ENCODE measurements at places on chromosomes 7 and 10.

DNA sequence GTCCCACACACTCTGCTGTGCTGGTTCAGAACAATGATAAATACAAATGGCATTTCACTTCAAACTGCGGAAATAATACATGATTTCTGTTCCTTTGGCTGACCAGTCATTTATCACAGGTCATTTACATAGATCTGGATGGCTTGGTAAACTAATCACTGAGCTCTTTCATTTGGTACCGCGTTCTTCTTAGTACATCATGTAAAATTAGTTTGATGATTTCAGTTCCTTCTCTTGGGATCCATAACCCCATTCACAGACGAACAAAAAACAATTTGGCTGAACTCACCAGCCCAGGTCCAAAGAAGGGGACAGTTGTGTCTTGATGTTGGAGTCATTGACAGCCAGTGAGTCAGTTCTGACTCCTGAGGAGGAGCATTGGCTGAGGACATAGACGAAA lies 689.8 kb downstream of the INHBA start:
- DNase-seq = no peak

- DNase-seq = no peak
These were observed 6.5 kb downstream of the INHBA start for GRCh38 chr7:41696323-41696916.

DNA sequence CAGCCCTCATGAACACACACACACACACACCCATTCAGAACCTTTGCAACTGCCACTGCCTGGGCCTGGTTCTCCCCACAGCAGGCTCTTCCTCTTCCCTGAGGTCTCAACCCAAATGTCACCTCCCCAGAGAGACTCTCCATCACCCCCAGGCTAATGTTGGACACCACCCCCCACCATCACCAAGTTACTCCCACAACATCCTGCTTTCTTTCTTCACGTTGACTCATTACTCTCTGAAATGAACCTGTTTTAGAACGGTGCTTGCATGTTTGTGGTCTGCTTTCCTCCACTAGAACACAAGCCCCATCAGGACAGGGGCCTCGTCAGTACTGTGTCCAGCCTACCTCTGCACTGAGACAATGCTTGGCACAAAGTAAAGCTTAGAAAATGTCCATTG lies 16.0 kb downstream of the AFAP1L2 start:
- no peak for DNase-seq

DNA sequence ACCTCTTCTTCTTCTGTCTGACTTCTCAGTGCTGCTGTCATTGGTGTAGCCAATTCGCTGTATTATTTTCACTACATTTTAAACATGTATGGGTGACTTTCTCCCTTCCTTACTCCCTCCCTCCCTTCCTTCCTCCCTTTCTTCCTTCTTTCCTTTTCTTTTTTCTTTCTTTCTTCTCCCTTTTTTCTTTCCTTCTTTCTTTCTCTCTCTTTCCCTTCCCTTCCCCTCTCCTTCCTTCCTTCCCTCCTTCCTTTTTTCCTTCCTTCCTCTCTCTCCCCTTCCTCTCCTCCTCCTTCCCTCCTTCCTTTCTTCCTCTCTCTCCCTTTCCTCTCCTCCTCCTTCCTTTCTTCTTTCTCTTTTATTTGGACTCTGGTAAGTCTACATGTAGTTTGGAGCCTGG lies 240.8 kb downstream of the GATA3 start:
- DNase-seq = no peak

DNA sequence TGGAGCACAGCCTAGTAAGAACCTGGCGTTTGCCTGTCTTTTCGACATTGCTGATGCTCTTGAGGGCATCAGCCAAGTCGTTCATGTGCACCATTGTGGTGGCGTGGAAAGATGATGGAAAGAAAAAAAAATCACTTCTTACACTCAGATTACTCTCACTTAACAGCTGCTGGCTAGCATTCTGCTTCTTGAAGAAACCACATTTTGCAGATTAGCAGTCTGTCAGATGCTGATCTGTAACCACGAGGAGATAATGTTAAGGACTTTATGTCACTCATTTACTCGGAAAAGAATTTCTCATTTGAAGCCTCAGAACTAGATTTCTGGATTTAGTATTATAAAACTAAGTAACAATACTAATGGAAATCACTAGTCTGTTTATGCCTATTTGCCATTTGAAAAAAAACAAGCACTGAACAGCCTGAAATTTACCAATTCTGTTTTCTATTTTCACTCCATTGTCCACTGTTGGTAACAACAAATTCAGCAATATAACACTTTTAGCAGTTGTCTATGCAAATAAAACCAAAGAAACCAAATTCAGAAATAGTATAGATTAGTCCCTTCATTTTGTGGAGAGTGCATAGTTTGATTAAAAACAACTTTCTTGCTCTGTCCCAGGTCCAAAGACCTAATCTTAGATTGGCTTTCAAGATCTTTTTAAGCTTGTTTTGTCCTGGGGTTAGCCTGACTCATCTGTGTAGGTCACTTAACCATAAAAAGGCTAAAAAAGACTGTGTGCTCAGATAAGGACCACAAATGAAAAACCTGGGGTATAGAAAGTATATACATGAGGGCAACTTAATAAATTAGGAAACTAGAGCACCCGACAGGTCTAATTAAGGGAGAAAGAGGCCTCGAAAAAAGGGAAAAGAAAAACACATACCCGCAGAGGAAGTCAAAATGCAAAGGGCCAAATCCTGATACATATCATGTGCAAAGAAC lies 67.5 kb downstream of the NT5C2 start:
- DNase-seq = no peak

DNA sequence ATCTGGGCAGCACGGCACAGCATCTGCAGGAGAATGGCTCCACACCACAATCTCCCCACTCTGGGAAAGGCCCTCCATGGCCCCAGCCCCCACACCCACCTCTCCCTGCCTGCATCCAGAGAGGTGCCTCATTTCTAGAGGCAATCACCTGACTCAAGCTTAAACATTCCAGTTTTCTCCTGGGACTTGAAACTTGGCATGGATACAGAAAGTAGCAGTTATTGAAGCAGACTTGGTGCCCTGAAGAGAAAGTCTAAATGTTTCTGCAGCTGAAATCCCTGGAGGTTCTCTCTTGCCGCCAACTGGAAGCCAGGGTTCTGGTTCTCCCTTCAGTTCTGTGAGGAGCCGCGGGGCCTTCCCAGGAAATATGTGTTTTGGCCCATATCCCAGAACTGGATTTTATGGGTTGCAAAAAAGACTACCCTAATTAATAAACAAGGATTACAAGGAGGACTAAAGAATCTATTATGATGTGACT lies 122.8 kb downstream of the SKIDA1 start:
- no peak for DNase-seq

GRCh38 chr10:48469516-48470020 lies 135.3 kb downstream of the ARHGAP22 start:
- DNase-seq = no peak

DNA sequence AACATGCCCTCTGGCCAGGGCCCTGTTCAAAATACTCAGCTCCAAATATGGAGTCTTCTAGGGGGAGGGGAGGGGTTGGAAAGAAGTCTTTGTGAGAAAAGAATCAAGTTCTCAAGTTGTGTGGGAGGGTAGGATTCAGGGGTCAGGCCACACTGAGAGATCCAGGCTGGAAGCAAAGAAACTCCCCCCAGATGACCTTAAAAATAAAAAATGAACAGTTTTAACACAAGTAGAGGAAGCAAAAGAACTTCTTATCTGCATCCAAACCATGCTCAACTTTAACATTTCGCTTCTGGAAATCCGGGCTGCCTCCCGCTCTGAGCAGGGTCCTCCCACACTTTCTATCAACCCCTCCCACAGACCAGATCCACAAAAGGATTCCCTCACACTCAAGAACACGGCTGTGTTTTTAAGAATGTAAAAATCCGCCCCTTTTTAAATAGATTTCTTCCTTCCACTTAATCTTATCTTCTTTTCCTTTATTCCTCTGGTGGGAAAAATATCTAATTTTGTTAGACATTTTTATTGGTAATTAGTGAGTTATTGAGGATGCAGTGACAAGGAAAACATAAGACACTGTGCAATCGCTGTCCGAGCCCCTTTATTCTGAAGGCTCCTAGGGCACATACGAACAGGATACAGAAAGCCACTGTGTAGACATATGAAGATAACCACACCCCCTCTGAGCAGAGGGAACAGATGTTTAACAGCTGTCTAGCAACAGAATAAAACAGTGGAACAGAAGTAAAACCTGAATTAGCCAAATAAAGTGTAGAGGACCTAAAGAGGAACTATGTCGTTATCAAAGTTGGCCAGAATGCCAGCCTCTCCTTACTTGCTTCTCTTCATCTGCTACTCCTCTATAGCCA lies 43.8 kb downstream of the CYTH3 start:
- no peak for DNase-seq

DNA sequence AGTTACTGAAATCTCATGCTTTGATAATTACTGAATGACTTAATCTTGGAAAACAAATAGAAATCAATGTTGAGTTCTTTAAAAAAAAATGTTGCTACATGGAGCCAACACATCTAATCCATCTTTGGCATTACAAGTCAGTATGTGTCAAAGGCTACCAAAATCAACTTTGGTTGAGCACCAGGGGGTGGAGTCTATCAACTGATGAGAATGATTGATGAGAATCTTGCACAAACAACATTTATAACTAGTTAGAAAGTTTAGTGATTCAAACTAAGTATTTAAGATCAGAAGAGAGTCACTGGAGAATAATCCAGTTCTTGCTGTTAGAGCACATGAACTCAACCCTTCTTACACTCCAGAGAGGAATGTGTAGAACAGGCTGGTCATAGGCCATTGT lies 70.5 kb upstream of the LRRC17 start:
- no peak for DNase-seq

DNA sequence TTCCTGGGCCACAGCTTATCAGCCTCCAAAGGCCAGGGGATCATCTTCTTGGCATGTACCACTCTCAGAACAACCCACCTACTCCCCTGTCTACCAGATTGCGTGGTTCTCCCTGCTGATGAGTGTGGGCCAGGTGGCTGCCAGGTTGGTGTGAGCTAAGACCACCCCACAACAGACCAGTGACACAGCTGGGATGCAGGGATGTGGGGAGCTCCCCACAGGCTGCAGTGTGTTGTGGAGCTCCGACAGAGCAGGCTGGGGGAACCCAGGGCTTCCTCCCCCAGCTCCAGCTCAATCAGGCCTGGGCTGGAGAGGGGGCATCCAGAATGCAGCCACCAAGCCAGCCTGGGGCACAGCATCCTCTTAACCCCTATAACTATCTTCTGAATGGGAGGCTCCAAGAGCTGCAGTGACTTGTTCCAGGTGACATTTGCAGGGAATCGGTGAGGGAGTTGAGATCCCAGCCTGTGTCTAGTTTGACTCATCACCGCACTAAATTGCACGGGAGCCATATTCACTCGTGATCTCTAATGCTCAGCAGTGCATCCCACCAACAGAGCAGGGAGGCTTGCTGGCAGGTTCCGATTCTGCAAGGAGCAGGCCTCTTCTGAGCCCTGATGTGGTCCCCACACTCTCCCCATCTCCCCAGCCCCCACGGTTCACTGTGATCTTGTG lies 596 bp upstream of the GDF2 start:
- no peak for DNase-seq

- DNase-seq = no peak
These were observed 39.5 kb upstream of the ADGRA1 start for GRCh38 chr10:133048266-133048665.

DNA sequence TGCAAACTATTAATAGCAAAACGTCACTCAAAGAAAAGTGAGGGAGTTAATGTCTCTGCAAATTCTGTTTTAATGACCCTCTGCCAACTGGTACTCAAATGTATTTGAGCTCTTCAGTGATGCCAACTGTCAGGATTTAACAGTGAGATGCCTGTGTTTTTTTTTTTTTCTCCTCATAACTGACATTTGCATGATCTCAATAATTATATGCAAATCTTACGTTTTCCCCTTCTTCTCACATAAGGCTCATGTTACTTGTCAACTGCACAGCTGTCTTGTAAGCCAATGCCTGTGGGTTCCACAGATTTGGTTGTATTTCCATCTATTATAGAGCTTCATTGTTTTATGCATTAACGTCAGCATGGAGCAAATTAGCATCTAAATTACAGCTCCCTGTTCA lies 38.2 kb downstream of the PPP1R3A start:
- DNase-seq = no peak

GRCh38 chr7:66281678-66282590 lies 76.8 kb downstream of the TPST1 start:
- no peak for DNase-seq

- DNase-seq = no peak
These were observed 58.8 kb downstream of the PARP12 start for GRCh38 chr7:140003913-140004382.

- DNase-seq = no peak
These were observed 11.0 kb upstream of the ADD3 start for GRCh38 chr10:109996766-109997171.

DNA sequence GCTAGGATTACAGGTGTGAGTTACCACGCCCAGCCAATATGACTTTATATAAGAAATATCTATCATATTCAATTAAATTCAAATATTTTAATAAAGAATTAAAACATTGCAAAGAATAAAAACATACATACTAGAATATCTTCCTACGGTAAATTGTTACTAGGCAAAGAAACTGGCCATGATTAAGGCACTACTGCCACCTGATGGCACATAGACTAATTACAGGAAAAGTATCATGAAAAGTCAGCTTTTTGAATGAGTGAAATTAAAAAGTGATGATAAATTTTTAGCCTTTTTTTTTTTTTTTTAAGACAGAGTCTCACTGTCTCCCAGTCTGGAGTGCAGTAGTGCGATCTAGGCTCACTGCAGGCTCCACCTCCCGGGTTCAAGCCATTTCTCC lies 30.9 kb downstream of the MRPS33 start:
- DNase-seq = no peak

DNA sequence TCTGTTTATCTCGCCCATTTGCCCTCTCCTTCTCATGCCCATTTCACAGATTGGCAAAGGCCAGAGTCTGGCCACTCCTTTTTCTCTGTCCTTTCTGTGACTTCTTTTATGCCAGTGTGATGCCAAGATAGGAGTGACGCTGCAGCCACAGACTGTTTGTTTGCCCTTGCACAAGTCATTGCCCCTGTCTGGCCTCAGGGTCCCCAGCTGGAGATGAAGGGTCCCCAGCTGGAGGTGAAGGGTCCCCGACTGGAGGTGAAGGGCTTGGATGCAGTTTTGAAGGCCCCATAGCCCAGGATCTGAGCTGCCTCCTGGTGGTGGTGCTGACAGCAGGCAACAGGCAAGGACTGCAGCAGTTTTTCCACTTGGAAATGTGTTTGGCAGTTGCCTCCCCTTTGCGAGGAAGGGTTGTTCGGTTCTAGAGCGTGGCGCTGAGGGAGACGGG lies 50.8 kb upstream of the SLC29A3 start:
- no peak for DNase-seq

- DNase-seq = no peak
These were observed 170.8 kb downstream of the AUTS2 start for GRCh38 chr7:69768986-69769595.

- DNase-seq = no peak
These were observed 119.6 kb upstream of the ADO start for GRCh38 chr10:62684911-62685310.

DNA sequence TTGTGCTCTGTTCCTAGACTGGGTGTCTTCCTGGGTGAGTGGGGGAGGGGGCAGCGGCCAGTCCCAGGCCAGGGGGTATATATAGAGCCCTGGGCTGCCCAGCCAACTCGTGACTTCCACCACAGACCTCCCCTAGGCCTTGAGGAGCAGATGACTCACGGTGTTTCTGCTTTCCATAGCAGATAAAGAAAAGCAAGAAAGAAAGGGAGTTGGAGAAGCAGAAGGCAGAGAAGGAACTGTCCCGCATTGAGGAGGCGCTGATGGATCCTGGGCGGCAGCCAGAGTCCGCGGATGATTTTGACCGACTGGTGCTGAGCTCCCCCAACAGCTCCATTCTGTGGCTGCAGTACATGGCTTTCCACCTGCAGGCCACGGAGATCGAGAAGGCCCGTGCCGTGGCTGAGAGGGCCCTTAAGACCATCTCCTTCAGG lies 10.1 kb downstream of the CALHM2 start:
- no peak for DNase-seq

GRCh38 chr7:117238937-117239336 lies 83.9 kb downstream of the WNT2 start:
- no peak for DNase-seq

All from stimulated activated CD4-positive, alpha-beta T cell treated with anti-CD3 and anti-CD28 coated beads, Interleukin-15, amount 100 ng/mL, for 1 hour (primary cell).